ENCODE measurements at places on chromosomes 7 and 10.

GRCh38 chr10:52077814-52078213 lies 236.3 kb upstream of the DKK1 start:
- no peak for DNase-seq

DNA sequence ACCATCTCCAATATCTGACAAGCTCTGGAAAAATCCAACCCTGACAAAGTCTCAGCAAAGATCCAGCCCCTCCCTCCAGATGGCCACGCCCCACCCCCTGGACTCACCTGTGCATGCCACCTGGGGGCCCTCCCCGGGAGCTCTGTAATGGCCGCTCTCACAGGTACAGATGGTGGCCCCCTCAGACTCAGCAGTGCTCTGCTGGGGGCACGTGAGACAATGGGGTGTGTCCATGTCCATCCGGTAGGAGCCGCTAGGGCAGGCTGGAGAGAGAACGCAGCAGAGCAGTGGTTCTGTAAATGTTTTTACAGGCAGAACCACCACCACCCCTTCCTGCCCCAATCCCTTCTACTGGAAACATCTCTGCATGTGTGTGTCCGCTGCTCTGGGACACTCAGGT lies 9.5 kb downstream of the EPHA1 start:
- no peak for DNase-seq

DNA sequence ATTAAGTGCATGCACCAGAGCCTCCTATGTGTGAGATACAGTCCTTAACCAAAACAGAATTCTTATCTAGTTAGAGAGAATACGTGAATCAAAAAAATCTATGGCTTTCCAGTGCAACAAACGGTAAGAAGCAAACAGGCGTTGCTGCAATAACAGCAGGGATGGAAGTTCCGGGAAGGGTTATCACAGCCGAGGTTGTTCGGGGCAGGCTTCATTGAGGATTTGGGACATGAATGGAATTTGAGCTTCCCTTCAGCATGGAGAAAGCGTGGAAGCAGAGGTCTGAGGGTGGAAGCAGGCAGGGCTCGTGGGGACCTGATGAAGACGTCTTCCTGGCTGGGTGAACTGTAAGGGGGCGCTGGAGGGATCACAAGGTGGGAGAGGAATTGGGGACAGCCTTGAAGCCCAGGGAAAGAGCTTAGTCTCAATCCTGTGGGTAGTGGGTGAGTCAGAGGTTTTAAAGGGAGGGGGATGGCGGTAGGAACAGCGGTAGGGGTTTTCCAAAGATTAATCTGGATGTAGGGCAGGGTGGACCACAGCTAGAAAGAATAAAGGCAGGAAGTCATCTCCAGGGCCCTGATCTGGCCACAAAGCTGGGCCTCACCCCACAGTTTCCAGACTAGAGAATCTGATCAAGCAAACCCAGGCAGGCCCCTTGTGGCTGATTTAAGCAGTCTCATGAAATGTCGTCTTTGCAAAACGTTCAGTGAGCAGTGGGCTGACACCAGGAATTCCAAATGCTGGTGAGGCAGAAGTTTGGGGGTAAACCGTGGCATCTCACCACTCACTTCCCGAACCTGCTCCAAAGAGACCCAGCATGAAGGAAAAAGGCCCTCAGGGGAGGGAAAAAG lies 65.1 kb downstream of the CALML3 start:
- no peak for DNase-seq

GRCh38 chr7:76425156-76425555 lies 406 bp downstream of the ZP3 start:
- DNase-seq = no peak

- DNase-seq = no peak
Measured at GRCh38 chr7:25399000-25399750, 170.9 kb upstream of the NPVF start.

DNA sequence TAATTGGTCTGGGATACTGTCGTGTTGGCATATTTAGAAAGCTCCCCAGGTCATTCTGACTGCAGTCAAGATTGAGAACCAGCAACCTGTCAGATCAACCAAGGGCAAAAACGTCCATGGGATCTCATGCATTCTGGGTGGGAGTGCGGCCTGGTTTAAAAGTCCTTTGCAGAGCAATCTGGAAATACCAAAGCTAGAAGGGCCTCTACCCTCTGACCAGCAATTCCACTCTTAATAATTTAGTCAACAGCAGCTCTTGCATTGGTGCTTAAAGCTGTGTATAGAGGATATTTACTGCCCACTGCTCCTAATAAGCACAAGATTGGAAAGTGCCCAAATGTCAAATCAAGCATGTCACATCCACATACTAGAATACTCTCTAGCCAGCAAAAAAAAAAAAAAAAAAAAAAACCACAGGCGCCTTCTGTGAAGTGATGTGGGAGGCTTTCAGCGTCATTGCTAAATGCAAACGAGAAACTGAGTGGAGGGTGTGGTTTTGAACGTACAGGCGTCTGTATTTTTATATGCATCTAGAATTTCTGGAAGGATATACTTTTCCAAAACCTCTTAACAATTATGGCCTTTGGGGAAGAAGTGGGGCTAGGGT lies 44.8 kb upstream of the HSPA12A start:
- no peak for DNase-seq

- DNase-seq = no peak
Measured at GRCh38 chr10:11488126-11488525, 123.3 kb downstream of the USP6NL start.

GRCh38 chr7:133372337-133372736 lies 119.5 kb downstream of the EXOC4 start:
- DNase-seq = no peak

DNA sequence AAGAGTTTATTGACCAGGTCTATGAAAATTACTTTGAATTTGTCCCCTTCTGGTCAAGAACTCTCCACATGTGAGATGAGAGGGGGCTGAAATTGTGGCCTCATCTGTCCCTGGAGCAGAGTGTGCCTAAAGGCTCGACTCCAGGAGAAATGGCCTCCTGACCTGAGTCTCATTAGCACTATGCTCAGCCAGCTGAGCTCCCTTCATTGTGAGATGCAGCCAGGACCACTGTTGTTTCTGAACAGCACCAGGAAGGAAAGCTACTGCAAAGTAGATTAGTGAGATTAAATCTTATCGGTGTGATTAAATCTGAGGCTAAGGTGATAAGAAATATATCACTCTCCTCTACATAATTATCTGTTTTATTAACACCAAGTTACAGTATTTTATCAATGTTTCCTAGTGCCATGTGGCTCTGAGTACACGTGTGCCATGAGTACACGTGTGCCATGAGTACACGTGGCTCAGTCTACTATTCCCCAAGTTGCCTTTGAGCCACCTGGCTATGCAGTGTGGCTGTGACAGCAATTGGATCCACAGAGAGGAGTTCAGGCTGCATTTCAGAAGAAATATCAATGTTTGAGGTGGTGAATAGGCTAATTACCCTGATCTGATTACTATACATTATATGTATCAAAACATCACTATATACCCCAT lies 126.9 kb downstream of the IPMK start:
- DNase-seq = no peak

- no peak for DNase-seq
Measured at GRCh38 chr7:108079648-108080591, 50.2 kb downstream of the LAMB4 start.

DNA sequence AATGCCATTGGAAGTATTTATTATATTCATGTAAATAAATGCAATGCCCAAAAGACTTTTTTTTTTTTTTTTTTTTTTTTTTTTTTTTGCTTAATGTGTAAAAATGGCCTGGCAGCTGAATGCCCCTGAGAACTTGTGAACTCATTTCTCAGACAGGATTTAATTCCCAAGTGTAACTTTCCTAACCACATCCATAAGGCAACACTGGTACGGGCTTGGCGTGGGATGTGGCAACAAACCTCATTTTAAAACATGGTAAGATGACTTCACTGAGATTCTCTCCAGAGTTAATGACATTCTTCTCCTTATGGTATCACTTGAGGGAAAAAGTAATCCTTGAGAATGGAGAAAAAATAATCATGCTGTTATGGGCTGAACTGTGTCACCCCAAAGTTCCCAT lies 150.4 kb downstream of the DGKI start:
- no peak for DNase-seq

DNA sequence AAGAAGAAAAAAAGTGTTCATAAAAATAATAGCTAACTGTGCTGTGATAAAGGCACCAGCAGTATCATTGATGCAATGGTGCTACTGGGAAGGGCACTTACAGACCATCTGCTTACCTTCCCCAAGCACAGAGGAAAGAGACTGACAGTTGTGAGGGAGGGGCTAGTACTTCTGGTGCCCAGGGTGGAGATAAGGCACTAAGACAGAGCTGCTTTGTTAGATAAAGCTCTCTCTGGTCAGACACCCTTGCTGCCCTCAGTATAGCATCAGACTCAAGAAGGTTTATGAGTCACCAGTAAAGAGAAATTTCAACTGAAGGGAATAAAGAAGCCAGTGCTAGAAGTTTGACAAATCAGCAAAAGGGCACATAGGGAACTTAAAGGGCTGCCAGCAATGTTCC lies 325.6 kb downstream of the HPSE2 start:
- DNase-seq = no peak

- DNase-seq = no peak
Measured at GRCh38 chr7:135771961-135772638, 23.5 kb upstream of the FAM180A start.

- DNase-seq = no peak
Measured at GRCh38 chr10:97531401-97531986, 32.8 kb downstream of the UBTD1 start.

- DNase-seq = no peak
Measured at GRCh38 chr10:30995081-30995770, 36.4 kb downstream of the ZNF438 start.

DNA sequence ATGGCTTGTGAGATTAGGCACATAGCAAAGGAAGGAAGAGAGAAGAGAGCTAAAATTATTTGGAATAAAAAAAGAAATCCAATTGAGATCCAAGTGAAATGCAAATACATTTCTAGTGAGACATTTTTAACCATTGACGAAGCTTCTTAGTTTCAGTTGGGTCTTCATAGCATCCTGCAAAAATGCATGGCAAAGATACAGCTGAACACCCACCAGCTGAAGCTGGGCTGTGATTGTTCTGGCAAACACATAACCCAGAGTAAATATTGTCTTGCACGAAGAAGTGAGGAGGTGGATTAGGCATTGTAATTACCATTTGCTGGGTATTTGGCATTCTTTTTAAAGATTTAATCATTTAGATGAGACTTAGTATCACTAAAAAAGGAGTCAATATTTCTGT lies 409.4 kb downstream of the GRM8 start:
- no peak for DNase-seq

DNA sequence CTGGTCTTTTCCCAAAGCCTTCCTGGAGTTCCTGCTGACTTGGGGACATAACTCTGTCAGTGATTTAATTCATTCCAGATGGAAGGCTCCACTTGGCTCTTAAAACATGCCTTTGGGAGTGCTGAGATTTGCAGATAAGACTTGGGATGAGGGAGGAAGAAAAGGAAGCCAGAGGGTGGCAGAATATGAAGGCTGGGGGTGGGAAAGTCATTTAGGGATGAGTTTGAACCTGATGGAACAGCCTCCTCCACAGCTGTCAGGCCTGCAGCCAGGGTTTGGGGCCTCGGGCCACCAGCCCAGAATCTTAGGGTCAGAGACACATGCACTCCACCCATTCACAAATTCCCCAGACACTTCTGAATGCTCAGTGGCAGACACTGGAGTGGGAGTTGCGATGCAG lies 28.4 kb upstream of the EIF5AL1 start:
- DNase-seq = no peak

DNA sequence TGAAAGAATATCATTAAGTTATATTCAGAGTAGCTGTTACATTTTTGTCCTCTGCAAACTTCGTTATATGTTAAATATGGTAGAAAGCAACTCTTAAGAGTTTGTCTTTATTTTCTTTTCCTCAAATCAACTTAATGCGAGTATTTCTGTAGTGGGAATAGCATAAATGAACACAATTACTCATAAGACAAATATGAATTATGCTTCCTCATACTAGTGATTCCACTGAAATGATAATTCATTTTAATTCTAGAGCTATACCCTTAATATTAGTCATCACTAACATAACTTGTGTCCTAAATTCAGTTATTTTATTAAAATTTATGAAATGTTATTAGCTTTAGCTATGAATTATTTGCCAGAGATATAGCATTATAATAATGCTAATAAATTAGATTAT lies 820.6 kb upstream of the KCND2 start:
- DNase-seq = no peak
